NB4 (cell line): ENCODE measurements at places on chromosomes 3 and 15.
A peak's percentile ranks its signal among the peaks of the same experiment; 100 is the strongest.

GRCh38 chr15:65184305-65184867, 756 bp downstream of the CLPX start:
- peak; percentile 73 for DNase-seq

- DNase-seq: peak; percentile 46
Measured at GRCh38 chr3:134721214-134721613, 70.4 kb upstream of the KY start.

GRCh38 chr3:125573216-125573615, 22.1 kb downstream of the OSBPL11 start:
- DNase-seq: no peak

DNA sequence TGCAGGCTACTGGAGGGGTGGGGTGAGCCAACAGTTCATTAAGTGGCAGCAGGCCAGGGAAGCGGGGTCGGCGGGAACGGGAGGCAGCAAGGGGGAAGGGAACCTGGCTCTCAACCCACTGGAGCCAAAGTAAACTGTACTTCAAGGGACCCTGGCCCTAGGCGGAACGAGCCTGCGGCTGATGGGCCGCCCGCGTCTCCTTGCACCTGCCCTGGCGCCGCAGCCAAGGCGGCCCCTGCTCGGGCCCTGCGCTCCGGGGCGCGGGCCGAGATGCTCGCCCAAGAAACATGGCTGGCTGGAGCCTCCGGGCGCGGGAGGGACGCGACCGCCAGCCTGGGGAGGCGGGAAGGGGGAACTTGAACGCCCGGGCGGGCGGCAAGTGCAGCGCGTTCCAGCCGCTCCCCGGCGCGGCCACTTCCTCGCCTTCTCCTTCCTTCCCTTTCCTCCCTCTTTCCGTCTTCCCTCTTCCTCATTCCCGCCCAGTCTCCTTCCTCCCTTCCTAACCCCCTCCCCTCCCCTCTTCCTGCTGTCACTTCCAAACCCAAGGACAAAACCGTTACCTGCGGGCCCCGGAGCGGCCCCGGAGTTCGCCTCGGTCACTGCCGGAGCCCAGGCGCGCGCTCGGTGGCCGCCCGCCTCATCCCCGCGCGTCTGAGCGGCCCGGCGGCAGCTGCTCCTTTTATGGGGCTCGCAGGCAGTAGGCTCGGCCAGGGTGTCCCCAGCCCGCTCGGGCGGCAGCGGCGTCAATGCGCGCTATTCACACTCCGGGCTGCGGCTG, 489.7 kb downstream of the MAGI1 start:
- no peak for DNase-seq

DNA sequence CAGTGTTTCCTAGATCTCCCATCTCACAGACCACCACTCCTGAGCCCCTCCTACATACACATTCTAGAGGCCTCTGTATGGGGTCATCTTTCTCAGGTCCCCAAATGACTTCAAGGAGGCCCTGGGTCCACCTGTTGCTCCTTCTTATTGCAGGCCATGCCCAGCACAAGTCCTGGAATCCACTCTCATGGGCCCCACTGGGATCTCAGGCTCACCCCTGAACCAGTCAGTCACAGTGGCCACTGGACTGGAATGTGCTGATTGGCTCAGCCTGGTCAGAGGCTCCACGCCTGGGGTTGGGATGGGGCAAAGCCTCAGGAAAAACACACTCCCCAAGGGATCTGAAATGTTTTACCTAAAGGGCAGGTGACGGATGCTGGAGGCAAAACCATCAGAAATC, 55.7 kb downstream of the SPSB4 start:
- DNase-seq: no peak

GRCh38 chr3:192057261-192057660, 596.3 kb downstream of the PYDC2 start:
- no peak for DNase-seq

DNA sequence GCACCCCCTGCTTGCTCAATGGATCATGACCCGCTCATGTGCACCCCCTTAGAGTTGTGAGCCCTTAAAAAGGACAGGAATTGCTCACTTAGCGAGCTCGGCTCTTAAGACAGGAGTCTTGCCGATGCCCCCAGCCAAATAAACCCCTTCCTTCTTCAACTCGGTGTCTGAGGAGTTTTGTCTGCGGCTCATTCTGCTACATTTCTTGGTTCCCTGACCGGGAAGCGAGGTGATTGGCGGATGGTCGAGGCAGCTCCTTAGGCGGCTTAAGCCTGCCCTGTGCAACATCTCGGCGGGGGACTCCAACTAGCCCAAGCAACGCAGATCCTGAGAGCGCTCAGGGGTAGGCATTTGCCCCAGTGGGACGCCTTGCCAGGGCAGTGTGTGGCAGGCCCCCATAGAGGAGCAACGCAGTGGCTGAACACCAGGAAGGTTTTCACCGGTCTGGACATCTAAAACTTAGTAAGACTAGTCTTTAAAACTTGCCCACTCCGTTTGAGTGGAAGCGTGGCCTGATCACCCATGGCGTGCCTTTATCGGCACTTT, 9.5 kb downstream of the SLCO2A1 start:
- DNase-seq: no peak

GRCh38 chr3:112687616-112688015, 46.7 kb upstream of the CCDC80 start:
- no peak for DNase-seq

- no peak for DNase-seq
Measured at GRCh38 chr3:78798266-78798832, 969.4 kb downstream of the ROBO1 start.

DNA sequence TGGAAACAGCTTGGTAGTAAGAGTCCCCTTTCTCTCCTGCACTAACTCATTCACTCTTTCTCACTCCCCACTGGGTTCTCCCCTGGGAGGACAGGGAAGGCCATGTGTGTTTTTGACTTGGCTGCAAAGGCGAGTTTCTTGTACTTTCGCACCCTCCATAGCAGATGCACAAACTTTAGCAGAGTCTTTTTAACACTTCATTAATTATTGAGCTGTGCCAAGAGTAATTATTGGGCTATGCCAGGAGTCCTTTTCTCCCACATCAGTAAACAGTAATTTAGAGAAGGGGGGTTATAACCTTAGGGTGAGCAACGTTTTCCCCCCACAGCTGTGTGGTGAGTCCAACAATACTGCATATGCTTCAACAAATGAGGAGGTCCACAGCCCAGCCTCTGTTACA, 224.4 kb upstream of the ATP11B start:
- no peak for DNase-seq

GRCh38 chr3:46132565-46132964, 75.5 kb downstream of the CCR1 start:
- no peak for DNase-seq

DNA sequence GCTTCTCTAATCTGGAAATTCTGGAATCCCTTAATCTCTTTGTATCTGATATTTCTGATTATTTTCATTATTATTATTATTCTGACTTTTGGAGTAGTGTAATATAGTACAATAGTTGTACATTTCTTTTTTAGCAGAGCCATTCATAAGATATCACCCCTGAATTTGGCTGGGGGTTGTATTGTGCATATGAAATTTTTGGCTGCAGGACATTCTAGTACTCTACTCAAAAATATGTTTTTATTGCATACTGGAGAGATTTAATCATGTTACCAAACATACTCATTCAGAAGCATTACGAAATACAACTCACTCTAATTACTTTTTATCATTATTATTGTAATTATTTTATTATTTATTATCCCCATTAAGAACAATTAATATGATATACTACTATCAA, 589.7 kb upstream of the KCNMB2 start:
- no peak for DNase-seq

DNA sequence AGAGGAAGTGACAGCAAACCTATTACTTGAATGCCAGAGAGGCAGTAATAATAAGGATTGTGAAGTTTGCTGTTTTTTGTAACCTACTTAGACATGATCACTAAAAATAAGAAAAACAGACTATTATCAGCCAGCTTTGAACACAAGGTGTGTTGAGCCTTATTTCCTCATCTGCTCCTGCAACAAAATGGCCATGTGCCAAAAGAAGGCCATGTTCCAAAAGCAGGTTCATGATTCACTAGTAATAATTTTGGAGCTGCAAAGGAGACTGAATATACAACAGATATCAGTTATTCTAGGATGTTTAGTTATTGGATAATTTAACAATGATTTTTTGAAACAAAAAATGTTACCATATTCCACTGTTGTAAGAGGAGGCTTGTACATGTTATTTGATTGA, 578.7 kb downstream of the SQOR start:
- DNase-seq: no peak

DNA sequence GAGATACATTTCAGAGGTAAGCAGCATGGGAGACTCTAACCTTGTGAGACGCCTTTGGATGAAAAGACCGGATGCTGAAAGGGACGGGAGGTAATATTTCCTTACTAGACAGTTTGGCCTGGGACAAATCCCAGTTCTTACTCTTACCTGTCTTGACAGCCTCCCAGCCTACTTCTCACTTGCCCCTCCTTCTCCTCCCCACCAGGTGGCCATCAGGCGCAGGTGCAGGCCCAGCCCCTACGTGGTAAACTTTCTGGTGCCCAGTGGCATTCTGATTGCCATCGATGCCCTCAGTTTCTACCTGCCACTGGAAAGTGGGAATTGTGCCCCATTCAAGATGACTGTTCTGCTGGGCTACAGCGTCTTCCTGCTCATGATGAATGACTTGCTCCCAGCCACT, 6.3 kb downstream of the HTR3D start:
- DNase-seq: no peak

- DNase-seq: no peak
Measured at GRCh38 chr15:50144341-50145120, 25.5 kb upstream of the ATP8B4 start.

GRCh38 chr3:165505657-165506056, 309.5 kb upstream of the SLITRK3 start:
- DNase-seq: no peak

DNA sequence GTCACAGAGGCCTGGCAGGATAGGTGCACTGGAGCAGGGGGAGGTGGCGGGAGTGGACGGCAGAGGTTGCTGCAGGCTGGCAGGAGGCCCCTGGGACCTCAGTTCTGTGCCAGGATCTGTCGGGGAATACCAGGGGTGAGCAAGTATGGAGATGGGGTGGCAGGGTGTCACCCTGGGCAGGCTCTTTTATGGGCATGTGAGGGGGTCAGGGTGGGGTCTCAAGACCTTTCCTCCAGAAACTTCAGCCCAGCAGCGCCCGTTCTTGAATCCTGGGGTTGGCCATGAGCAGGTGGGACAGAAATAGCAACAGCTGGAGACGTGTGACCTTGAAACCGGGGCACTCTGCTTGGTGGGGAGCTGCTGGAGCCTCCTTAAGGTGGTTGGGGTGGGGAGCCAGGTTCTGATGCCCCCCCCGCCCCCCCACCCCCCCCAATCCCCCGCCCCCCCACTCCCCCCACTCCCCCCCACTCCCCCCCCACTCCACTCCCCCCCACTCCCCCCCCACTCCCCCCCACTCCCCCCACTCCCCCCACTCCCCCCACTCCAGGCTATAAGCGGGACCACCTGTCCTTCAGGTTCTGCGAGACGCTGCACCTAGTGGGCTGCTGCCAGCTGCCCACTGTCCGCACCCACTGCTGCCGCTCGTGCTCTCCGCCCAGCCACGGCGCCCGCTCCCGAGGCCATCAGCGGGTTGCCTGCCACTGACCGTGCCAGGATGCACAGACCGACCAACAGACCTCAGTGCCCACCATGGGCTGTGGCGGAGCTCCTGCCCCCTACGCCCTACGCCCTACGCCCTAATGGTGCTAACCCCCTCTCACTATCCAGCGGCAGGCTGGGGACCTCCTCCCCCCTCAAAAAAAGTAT, 84.9 kb downstream of the TBC1D2B start:
- no peak for DNase-seq

- DNase-seq: no peak
Measured at GRCh38 chr3:63076357-63076756, 201.1 kb upstream of the CADPS start.

GRCh38 chr3:107684431-107684925, 161.7 kb downstream of the BBX start:
- no peak for DNase-seq

DNA sequence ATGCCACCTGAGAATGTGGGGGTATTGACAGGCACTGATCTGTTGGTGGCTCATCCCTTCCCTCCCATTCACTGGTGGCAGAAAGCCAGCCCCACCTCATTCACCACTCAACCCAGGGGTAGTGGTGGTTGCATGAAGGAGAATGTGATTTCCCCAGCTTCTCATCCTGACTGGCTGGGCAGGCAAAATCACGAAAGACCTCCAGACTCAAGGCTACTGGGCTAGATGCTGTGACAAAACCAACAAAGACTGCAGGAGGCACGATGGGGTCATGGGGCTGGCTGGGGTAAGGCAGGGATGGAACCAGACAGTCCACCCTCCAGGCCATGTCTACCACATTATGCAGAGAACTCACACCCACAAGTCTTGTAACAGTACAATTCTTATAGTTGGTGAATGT, 33.9 kb downstream of the FSTL1 start:
- no peak for DNase-seq

DNA sequence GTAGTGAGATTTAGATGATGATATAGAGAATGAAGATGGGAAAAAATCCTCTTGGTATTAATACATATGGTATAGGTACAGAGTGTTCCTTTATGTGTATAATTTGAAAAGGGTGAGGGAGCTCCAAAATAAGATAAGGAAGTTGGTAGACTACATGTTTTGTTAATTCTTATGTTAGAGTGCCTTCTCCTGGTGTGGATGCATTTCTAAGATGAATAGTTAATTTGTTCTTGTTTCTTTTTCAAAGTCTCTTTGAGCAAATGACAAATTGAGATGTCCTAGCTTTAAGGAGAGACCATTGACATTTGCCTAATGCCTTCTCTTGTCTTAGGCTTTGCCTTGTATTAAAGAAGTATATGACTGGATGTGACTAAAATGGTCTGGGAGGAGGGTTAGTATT, 34.1 kb downstream of the AKAP13 start:
- DNase-seq: peak; percentile 44

DNA sequence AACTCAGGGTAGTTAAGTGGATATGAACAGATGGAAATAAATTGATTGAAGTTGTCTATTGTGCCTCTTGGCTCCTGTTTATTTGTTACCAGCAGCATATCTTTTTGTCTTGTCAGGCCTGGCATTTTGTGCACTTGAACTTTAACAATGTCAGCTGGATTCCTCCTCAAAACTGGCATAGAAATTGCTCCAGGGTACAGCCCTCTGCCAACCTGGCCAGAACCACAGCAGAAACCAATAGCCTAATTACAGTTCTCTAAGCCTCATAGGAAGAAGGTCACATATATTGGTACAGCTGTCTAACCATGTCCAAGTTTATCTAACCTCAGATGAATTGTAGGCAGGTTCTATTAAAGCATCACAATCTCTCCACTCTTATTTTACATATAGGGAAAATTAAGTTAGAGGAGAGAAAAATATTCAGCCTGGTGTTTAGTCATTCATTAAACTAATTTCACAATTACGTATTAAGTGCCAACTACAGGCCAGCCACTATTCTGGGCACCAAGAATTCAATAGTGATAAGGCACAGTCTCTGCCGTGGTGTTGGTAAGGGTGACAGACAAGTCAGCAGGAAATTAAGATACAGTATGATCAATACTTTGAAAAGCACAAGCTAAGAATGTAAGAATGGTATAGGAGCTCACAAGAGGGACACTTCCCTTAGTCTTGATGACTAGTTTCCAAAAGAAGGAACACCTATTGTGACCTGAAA, 452.9 kb upstream of the NECTIN3 start:
- DNase-seq: no peak

- DNase-seq: no peak
Measured at GRCh38 chr3:42351207-42351606, 59.2 kb downstream of the LYZL4 start.
